ENCODE measurements at places on chromosomes 6 and 20.

GRCh38 chr20:43844778-43845614 lies 69.7 kb upstream of the TOX2 start:
- no peak for DNase-seq

- no peak for DNase-seq
Measured at GRCh38 chr6:41040101-41040939, 1.3 kb upstream of the UNC5CL start.

GRCh38 chr6:36276581-36277536 lies 7.0 kb downstream of the PNPLA1 start:
- no peak for DNase-seq

- DNase-seq = no peak
Measured at GRCh38 chr6:159360306-159360705, 191.1 kb downstream of the FNDC1 start.

DNA sequence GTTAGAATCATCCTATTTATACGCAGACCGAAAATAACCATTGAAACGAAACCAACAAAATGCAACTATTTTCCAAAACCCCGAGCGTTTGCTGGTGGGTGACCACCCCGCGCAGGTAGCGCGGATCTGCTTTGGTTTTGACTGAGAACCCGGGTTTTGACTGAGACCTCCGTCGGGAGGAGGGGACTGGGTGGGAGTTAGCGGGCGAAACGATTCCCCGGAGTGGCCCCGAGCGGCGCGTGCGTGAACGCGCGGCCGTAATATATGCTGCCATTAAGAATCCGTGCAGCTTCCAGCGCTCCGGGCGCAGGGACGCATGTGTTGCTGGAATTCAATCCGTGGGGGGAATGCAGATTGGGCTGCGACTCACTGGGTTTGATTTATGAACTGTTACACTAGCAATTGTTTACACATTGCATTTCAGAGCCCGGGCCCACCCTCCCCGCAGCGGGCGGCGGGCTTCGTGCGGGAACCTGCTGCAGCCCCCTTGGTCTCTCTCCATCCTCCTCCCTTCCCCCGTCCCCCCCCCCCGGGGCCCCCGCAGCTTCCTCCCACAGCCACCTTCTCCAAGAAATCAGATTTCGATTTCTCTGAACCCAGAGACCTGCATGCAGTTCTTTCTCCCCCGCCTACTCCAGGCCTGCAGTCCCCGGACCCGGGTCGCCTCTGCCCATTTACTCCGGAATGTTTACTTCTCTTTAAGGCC lies 9.9 kb downstream of the NRN1 start:
- no peak for DNase-seq

- no peak for DNase-seq
Measured at GRCh38 chr6:150183105-150183504, 40.3 kb downstream of the PPP1R14C start.

DNA sequence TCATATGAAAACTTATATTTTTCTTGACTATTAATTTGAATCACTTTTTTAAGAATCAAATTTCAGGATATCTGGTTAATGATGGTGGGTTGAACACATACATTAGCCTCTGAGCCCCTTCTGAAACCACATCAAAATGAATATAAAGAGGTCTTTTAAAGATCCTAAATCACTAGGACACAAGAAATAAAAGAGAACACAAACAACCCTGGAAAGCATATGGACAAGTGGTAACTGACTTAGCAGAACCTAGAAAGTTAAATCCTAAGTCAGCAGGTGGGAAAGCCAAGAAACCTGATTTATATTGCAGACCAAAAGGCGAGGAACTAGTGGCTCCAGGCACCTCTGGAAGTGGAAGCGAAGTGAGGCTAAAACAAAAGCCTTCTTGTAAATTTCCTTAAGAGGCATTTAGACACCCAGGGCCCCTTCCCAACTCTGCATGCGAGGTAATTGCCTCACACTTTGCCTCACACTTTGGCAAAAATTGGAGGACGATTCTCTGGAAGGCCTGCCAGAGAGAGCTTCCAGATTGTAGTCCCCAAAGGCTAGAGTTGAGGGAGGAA lies 293.9 kb downstream of the KHDC1L start:
- no peak for DNase-seq
